ENCODE measurements at places on chromosomes 1 and 21.

GRCh38 chr1:60427194-60427593 is 353.6 kb upstream of the C1orf87 start:
- no peak for DNase-seq

DNA sequence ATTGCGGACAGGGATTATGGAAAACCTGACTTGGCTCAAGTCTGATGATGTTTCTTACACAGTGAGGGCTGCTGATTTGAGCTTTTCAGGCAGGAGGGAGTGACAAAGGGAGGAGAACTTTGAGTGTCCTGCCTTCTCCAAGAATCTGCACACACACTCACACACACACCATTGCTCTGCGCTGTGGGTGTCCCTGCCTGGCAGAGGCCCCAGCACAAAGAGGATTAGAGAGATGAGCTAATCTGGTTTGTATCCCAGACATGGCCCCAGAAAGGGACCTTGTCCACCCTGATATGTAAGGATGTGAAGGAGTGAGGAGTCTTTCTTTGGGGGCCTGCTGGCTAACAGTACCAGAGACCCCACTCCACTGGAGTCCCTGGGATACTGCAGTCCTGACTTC is 5.9 kb upstream of the WNT2B start:
- no peak for DNase-seq

- no peak for DNase-seq
Measured at GRCh38 chr1:226526801-226527595, 21.6 kb upstream of the STUM start.

DNA sequence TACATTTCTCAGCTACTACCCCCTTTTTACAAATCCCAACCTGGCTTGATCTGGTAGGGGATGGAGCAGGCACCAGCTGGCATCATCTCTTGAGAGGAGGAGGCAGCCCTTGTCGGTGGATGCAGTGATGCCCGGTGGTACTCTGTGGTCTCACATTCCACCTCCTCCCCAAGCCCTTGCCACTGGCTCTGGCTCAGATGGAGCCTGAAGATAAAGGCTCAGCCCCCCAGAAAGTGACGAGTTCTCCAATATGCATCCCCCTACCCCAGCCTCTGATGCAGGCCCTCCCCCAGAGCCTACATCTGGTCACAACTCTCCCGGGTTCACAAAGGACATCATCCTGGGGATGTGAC is 3.8 kb upstream of the GOLT1A start:
- DNase-seq: no peak

DNA sequence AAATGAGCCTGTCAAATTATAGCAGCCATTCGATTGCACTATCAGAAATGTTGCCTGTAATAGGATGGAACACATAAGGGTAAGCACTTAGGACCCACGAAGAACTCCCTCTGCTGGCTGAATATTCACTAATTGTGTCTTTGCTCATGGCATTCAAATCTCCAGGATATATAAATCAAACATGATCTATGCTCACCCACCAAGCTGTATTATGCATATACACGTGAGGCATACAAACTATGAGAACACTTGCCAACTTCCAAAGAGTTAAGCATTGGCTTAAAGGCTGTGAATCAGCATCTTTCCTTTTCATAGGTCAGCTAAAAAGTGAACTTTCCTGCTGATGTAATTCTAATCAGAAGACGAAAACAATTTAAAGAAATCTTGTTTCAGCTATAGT is 34.5 kb downstream of the TMPRSS15 start:
- no peak for DNase-seq
